ENCODE measurements at places on chromosomes 1 and 21.

- no peak for DNase-seq
These were observed 127.1 kb downstream of the C1orf21 start for GRCh38 chr1:184513966-184514365.

- DNase-seq, result no peak
These were observed 57.2 kb downstream of the CACHD1 start for GRCh38 chr1:64527165-64527564.

DNA sequence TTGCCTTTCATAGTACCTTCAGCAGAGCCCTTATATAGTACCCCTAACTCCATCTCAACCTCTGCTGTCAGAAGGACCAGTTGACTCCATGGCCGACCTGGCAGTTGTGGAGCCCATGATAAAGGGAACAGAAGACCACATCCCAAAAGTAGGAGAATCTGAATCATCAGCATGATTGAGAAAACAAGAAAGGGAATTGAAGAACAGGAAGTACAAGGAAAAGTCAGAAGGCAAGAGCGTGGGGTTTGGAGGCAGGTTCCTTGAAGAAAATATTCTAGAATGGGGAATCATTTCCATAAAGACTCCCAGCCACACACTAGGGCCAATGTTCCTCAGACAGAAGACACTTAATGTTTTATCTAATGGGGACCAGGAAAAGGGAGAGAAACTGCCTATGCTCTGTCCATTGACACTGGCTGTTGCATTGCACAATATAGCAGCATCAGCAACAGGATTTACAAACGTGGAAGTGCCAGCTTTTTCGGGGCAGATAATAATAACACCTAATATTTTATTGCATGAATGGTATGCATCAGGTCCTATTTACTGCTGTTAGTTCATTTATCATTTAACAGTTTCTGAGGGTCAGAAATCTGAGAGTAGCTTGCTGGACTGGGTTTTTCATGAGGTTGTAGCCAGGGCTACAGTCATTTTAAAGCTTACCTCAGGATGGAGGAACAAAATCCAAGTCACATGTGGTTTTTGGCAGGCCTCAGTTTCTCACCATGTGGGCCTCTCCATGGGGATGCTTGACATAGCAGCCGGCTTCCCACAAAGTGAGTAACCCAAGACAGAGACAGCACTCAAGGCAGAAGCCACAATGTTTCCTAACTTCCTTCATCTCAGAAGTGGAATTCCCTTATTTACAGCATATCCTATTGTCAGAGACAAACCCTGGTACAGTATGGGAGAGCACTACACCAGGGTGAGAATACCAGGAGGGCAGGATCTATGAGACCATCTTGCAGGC, 483.4 kb downstream of the PLPP3 start:
- DNase-seq, result no peak

DNA sequence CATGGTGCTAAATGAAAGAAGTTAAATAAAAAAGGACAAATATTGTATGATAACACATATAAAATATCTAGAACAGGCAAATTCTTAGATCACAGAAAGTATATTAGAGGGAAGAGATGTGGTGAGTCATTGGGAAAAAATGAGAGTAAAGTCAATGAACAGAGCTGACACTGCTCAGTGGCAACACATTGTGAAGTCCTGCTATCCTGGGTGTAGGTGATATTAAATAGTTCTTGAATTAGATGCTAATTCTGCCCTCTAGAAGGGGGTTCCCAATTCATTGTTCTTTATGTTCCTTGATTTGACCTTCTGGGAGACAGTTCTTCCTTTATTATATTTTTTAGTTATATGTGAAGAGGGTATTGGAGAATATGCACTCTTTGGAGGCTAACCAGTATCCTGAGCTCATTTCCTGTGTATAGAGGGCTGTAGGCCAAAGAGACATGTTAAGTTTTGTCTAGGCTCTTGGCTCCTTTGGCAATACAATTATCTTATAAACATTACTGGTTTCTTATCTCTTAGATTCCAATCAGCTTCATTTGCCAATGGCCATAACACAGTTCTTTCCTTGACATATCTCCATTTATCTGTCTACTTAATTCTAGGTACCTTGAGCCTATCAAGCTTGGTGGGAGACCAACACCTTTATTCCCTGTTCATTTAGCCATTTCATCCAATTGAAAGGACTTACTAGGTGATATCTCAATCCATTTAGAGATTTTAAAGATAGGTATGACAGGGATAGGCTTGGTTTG, 6.6 kb upstream of the SLC35A3 start:
- no peak for DNase-seq

- DNase-seq, result no peak
These were observed 28.7 kb upstream of the FASLG start for GRCh38 chr1:172630056-172630818.

- DNase-seq, result no peak
These were observed 22.5 kb downstream of the CACHD1 start for GRCh38 chr1:64492424-64492823.

DNA sequence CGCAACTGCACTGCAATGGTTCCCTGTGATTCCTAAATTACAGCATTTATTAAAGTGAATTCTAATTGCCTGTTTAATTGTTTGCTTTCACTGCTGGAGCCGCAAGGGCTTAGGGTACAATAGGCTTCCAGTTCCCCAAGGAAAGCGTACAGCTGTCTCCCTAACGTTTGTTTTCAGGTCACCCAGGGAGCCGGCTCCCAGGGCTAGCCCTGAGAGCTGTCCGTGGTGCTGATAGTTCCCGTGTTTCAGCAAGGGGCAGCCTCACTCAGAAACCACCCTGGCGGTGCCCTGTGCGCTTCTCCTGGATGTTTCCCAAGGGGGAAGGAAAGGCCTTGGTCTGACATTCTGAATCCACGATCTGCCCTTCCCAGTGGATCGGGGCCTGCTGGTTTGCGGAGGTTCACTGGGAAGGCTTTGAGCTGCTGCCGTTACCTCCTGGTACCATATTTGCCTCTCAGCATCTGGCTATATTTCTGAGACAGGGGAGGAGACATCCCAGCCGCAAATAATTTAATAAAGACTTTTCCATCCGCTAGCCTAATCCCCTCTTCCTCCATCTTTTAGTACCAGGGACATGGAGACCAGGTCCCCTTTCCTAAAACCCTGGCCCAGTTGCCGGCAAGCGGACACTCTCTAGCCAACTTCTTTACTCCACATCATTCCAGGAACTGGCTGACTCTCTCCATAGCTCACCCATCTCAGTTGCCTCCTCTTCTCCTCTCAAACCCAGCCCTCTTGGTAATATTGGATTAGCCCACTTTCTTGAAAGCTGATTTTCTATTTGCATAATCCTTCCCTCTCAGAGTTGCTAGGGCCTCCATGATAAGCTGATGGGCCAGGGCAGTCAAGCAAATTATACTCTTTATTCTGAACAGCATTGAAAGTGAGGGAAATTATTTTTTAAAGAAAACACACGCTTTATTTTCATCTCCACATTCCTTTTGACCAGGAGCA, 149.0 kb downstream of the IGSF21 start:
- DNase-seq, result no peak

- DNase-seq, result no peak
These were observed 76.3 kb downstream of the MORN1 start for GRCh38 chr1:2314803-2315673.

DNA sequence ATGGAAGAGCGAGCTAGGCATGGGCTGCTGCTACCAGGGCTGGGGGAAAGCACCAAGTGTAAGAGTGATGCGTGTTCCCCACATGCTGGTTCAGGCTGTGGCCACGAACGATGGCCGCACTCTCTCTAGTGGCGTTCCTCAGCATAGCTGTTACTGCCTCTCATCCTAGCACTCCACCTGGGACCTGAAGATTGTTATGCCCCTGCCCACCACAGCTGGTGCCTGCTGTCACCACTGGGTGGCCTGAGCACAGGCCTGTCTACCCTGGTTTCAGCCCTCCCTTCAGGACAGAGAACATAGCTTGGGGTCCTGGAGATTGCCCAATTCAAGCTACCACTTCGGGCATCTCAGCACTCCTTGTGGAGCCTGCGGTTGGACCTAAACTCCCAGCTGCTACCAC, 80.1 kb upstream of the PDC start:
- DNase-seq, result no peak

DNA sequence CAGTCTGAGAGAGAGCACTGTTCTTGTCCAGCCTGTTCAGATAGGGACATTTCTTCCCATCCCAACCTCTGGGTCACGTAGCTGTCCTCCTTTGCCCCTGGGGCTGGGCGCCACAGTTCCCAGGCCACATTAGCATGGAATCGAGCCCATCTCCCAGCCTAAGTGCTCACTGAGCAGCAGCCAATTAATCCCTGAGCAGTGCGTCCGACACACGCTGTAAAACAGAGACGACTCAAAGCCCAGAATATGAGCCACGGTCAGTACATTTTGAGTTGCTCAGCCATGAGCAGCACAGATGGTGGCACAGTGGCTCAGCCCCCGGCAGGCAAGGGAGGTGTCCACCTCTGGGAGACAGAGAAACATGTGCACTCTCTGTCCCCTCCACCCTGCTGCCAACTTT, 267.4 kb downstream of the NPHP4 start:
- DNase-seq, result no peak

GRCh38 chr1:116573431-116574095, 2.7 kb upstream of the CD58 start:
- DNase-seq, result no peak

DNA sequence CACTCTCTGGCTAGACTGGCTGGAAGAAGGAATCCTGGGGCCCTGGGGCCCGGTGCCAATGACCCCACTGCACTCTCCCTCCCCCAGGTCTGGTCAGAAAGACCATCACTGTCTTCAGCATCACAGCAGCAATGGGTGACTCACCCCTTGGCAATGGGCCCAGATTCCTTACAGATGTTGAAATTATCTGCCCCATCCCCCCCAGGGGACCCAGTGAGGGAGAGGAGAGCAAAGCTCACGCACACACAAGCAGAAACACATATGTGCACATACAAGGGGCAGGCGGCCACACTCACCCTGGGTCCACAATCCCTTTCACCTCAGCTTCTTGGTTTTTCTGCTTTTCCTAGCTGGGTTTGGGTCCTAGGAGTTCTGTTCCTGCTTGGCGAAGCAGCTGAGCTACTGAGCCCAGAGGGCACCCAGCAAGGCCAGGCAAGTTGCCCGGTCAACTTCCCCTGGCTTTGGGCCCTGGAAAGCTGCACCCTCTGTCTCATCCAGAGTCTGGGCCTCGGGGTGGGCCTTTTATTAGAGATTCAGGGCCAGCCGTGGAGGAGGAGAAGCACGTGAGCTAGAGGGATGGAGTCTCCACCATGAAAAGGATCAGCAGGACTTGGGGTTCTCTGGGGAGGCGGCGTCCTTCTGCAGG, 2.6 kb downstream of the COL16A1 start:
- no peak for DNase-seq

GRCh38 chr21:34813266-34813894, 144.6 kb downstream of the CLIC6 start:
- no peak for DNase-seq

- no peak for DNase-seq
These were observed 5.0 kb upstream of the RNF2 start for GRCh38 chr1:185040408-185040735.

DNA sequence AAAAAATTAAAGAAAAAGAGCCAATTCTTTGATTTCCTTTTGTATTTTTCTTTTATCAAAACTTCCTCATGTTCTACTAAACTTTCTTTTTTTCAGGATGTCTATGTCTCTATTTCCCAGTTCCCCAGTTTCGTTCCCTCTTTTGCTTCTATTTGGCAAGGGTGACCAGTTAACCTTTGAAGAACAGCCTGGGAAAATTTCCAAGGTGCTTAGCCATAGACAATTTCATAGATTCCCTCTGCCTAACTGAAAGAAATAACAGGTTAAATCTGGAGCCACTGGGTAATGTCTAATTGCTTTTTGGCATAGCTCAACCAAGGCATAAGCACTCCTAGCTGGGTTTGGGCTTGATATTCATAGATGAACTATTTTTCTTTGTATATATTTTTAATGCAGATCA, 272.3 kb downstream of the ADGRL2 start:
- no peak for DNase-seq

GRCh38 chr1:94805912-94806311, 14.2 kb upstream of the SLC44A3 start:
- peak; percentile 23 for DNase-seq

DNA sequence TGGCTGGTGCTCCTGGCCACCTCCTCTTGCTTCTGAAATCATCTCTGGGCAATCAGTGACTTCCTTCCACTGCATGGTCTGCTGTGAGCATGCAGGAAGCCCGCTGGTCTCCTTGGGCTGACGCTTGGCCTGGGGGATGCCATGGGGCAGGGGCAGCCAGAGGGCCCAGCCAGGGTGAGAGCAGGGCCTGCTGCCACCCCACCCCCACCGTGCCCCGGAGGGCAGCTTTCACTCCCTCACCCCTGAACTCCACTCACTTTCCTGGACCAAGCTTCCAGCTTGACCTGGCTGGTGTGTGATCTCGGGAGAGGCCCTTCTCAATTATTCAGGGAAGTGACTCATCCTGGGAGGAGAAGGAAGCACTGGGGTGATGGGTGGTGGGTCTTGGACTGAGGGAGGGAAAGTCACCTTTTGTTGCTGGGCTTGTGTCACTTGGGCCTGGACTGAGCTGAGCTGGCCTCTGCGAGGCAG, 270.2 kb upstream of the CSF3R start:
- no peak for DNase-seq

DNA sequence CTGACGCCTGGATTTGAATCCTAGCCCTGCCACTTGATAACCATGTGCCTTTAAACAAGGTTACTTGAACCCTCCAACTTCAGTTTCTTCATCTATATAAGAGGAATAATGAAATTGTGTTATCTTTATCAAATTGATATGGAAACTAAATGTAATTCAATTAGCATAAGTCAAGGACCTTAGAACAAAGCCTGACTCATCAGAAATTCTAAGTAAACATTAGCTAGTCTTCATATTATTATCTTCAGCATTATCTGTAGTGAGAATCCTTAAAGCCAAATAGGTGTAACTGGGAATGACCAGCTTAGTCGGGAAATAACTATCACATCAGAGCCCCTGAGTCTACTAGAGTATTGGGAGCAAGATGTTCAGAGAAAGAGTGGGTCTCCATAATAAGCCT, 6.6 kb downstream of the SELL start:
- no peak for DNase-seq

DNA sequence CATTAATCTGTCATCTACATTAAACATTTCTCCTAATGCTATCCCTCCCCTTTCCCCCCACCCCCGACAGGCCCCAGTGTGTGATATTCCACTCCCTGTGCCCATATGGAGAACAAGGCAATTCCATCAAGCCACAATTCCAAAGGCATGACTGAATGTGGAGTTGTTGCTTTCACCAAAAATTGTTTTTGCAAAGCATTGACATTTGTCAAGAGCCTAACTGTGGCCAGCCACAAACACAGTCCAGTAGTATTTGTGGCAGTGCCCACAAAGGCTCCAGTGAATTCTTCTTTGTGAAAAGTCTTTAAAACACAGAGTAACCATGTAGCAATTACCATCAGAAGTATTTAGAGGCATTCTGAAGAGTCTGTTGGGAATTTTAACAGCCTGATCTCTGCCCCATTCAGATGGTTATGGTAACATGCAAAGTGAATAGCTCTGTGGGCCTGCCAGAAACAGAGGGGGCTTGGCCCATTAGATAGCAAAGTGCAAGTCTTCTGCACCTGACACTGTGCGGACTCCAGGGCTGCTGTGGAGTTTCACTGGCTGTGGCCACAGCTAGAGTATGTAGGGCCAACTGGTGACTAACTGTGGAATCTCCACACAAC, 11.6 kb upstream of the LRRC53 start:
- DNase-seq, result no peak

Measured in NCI-H526 treated with DMSO at 0.1 percent for 48 hours (cell line).